ENCODE measurements at places on chromosomes 1 and 21.

DNA sequence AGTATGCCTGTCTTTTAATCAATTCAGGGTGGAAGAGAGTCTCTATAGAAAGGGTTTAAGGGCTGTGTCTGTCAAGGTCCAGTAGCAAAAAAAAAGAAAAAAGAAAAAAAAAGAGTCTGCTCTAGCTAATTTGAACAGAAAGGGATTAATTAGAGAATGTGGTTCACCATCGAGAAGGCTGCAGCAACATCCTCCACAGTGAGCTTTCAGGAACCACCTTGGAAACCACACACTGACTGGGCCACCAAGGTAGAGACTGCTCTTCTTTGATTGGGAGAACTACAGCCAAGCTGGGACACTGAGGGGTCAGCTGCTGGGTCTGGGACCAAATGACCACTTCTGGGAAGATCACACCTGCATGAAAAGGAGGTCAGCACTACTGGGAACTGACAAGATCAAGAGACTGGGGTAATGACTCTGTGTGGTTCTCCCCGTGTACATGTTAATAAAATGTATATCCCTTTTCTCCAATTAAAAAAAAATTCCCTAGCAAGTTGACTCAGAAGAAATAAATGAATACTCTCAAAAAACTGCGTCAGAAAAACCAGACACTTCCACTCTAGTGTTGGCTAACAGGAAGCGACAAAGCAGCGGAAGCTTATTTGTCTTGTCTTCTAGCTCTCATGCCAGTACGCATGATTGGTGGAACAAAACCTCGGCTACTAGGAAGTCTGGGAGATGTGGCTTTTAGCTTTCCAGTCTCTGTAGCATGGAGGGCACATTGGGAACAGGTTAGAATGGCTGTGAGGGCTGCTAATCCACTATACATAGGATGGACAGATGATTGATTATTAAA is 60.0 kb upstream of the IVNS1ABP start:
- DNase-seq: no peak

- no peak for DNase-seq
These were observed 6.6 kb downstream of the EPHB2 start for GRCh38 chr1:22717037-22717760.

DNA sequence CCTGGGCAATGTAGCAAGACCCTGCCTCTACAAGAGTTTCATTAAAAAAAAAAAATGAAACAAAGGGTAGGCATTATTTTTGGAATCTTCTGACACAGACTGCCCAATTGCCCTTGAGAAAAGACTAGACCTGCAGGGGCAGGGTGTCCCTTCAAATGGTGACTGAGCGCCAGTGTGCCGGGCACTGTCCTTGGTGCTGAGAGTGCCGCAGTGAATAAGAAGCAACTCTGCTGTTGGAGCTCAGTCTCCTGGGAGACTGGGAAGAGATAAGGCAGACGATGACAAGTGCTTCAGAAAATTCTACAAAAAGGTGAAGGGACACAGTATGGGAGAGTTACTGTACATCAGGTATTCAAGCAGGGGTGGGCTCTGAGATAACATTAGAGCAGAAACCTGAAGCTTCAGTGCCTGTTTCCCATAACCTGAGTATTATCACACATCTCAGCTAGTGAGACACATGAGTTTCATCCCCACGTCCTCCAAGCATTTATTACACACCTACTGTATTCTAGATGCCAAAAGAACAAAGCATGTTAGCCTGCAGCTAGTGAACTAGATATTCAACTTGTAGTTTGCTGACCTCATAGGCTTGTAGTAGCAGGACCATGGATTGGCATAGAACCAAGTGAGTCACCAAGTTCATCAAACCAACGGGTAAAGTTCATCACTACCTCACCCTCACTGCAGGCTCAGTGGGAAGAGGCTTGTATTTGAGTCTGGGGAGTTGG is 18.4 kb upstream of the RPL11 start:
- no peak for DNase-seq

- no peak for DNase-seq
These were observed 9.7 kb downstream of the KRTAP13-3 start for GRCh38 chr21:30415993-30416392.

GRCh38 chr1:26970810-26971209 is 10.5 kb upstream of the KDF1 start:
- DNase-seq: no peak
